ENCODE measurements at places on chromosomes 11 and 22.

DNA sequence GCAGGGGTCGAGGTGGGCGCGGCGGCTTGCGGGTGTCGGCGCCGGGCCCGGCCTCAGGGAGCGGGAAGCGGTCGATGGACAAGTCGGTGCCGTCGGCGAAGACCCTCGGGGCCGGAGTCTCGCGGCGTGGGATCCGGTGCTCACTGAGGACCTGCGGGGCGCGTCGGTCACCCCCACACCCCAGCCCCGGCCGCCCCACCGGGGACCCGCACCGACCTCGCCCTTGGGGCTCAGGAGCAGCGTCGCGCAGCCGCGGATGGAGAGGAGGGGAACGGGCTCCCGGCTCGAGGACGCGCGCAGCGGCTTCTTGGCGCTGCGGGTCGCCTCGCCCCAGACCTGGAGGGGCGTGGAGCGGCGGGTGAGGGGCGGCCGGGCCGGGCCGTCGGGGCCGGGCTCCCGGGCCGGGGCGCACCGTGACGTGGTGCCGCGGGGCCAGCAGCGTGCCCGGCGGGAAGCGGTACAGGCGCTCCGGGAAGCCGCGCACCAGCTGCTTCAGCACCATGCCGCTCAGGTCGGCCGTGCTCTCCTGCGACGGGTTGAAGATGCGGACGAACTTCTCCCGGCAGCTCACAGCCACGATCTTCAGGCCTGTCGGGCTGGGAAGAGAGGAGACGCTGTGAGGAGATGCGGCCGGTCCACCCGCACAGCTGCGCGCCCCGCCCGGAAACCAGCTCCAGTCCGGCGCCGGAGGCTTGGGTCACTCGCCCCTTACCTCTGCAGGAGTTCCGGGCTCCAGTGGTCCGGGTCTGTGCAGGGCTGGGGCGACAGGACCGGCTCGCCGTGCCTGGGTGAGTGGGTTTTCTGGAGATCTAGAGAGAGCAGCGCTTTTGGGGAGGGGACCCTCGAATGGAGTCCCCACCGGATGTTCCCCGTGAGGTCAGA is 4.5 kb downstream of the LMNTD2 start:
- DNase-seq: no peak

- DNase-seq: no peak
Measured at GRCh38 chr11:82560836-82561235, 172.8 kb downstream of the FAM181B start.

DNA sequence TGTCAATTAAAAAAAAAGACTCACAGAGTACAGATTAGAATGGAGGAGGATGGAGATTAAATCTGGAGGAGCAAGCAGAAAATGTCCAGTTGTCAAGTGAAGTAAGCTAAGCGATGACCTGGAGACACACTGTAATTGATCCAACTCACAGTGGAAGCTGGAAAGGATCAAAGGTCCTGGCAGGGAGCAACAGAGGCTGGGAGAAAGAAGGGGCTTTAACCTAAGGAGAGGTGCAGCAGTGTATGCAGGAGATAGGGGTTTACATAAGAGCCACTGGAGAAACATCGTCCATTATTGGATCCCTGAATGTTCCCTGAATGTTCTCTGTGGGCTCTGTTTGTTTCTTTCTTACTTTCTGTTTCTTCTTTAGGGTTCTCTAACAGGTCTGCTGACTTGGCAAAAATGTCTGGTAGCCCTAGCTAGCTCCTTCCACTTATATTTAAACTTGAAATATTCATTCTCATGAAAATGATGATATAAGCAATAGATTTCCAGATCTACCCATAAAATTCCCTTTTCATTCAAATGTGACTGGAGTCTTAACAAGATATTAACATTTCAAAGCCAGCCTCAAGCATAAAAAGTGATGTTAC is 30.1 kb upstream of the CAT start:
- no peak for DNase-seq

DNA sequence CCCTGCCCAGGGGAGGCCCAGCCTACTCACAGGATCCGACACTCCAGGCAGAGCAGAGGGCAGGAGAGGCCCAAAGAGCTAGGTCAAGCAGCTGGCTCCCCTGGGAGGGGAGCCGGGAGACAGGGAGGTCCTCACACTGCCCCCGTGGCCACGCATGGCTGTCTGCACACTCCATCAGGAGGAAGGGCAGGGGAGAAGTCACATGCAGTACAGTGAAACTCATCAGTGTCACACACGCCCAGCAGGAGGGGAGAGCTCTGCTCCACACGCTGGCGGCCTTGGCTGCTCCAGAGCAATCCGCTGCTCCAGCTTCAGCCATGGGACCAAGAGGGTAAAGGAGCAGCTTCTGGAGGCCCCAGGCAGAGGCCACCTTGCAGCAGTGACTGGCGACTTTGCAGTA is 14.3 kb downstream of the TCIRG1 start:
- DNase-seq: no peak

- no peak for DNase-seq
Measured at GRCh38 chr11:70820712-70821111, 422.4 kb downstream of the CTTN start.

DNA sequence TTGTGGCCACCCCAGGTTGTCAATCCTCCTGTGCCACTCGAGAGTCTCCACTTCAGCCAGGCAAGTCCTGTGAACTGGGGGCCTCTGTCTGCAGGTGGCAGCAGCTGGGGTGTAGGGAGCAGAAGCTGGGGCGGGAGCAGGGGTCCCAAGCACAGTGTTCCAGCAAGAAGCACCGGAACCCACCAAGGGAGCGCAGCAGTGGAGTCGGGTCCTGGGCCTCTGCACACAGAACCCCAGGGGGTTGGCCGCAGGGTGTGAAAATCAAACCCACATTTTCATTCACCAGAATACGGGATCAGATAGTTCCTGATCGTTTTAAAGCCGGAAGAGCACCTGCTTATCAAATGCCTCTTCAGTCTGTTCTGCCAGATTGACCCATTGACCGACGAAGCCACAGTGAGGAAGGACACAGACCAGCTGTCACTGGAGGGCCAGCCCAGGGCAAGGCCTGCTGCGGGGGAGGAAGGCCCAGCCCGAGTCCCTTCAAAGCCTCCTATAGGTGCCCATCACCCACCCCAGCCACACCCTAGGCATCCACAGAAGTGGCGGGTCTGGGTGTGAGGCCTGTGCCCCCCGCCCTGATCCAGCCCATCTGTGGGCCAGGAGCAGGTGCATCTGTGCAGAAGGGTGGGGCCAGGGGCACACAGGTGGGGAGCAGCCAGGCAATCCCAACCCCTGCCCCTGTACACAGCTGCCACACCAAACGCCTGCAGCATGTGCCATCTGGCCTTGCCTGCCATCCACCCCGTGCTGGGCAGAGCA is 34.1 kb downstream of the RSPH14 start:
- no peak for DNase-seq

DNA sequence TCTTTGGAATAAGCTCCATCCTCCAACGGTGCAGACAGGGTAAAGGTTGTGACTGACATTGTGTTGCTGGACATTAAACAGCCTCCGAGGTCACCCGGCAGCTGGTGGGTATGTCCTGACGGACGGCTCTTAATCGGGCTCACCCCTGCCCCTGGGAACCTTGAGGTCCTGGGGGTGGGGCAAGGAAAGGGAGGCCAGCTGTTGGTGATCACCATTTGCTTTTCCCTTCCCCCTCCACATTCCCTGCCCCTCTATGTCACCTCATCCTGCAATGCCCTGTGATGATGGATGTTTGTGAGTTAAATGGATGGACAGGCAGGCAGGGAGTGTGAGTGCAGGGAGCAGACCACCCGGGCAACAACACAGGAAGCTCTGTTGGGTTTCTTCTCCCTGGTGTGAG is 26.3 kb downstream of the APLNR start:
- DNase-seq: no peak
